ENCODE measurements at places on chromosomes 13 and 19.

DNA sequence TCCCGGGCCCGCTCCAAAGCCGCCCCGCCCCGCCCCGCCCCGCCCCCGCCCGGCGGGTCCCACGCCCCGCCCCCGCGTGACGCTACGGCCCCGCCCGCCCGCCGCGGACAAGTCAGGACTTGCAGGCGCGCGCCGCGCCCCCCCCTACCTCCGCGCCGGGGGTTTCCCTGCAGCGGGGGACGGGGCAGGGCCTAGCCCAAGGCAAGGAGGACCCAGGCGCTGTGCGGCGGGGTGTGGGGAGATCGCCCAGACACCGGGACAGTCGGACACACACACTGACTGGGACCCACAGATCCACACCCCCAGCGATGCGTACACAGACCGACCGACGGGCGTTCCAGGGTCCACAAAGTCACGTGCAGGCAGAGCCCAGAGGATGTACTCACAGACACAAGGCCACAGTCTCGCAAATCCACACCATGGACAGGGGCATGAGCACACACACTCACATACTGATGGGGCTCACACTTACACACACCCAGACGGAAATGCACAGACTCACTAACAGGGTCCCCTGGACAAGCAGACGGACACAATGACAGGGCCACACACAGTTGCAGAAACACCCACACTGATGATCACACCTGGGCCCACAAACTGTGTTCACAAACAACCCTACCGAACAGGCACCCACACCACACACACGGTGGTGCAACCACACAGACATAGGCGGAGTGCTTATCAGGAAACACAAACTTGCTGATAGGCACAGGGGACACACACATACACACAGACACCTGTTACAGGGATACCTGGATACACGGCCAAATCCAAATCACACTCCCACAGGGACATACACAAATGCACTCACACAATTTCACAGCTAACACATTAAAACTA, 436 bp upstream of the BBC3 start:
- DNase-seq, result peak; percentile 90

DNA sequence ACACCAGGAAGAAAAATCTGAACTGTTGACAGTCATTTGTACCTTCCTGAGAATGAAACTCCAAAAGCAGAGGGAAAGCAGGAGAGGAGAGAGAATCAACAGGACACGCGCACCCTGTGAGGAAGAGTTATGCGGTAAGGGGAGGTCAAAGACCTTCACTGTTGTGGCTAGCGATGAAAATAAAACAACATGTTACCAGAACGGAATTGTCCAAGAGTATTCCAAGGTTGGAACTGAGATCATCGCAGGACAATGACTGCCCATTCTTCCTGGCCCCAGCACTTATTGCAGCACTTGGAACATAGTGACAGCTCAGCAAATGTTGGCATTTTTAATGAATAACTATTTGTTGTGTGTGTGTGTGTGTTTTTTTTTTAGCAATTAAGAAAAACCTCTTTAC, 176.0 kb upstream of the TSC22D1 start:
- no peak for DNase-seq

- no peak for DNase-seq
Measured at GRCh38 chr13:65727070-65727469, 1503.1 kb downstream of the PCDH9 start.

GRCh38 chr13:75355609-75356008, 126.4 kb downstream of the TBC1D4 start:
- no peak for DNase-seq

- DNase-seq, result no peak
Measured at GRCh38 chr19:40745402-40745780, 4.9 kb downstream of the ACTMAP start.

DNA sequence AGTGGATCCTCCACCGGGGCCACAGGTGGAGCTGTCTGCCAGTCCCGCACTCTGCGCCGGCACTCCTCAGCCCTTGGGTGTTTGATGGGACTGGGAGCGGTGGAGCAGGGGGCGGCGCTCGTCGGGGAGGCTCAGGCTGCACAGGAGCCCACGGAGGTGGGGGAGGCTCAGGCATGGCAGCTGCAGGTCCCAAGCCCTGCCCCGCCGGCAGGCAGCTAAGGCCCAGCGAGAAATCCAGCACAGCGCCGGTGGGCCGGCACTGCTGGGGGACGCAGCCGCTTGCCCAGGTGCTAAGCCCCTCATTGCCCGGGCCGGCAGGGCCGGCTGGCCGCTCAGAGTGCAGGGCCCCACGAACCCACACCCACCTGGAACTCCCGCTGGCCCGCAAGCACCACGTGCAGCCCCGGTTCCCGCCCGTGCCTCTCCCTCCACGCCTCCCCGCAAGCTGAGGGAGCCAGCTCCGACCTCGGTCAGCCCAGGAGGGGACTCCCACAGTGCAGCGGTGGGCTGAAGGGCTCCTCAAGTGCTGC, 286.4 kb downstream of the RBM26 start:
- no peak for DNase-seq

- no peak for DNase-seq
Measured at GRCh38 chr13:113596321-113597200, 12.0 kb downstream of the TFDP1 start.

DNA sequence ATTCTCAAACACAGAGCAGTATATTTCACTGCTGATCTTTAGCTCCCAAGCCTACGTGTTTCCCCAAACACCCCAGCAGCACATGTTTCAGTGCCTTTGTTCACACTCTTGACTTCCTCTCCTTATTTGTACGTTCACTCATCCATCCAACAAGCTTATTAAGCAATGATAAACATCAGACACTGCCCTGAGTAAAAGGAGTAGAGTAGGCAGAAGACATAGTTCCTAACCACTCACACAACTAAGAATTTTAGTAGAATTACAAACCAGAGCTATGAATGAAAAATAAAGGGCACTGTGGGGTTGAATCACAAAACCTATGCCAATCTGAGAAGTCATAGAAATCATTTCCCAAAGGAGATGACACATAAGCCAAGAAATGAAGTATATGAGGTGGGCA, 213.5 kb downstream of the DIAPH3 start:
- DNase-seq, result no peak

- DNase-seq, result no peak
Measured at GRCh38 chr19:58059003-58059670, at the start of gene ZNF135. Gene ZNF135 (plus strand): TSS chr19:58059282. CDS start chr19:58060003, 721 bp downstream.

DNA sequence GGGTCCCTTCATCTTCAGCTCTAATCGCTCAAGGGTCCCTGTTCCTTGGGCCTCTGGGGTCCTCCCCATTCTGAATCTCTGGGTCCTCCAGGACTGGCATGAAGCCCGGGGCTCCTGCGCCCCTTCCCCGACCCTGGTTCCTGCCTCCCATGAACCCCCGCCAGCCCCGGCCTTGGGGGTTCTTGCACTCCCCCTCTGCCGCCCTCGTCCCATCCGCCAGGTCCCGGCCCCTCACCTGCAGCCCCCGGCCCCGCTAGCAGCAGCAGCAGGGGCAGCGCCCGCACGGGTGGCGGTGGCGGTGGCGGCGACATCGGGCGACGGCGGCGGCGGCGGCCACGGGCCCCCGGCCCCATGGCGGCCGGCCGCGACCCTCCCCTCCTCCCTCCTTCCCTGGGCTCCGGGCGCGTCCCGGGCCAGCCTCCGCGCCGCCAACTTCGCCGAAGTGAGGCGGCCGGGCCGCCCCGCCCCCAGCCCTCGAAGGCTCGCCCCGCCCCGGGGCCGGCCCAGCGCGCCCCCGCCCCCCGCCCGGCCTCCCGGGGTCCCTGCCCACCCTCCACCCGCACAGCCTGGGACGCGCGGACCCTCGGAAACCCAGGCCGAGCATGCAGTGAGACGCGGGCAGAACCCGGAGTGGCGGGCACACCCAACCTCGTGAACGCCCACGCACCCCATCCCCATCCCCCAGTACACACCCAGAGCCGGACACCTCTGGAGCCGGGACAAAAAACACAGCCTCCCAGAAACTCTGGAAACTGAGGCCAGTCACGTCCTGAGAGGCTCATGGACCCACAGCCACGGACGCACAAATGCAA, at the start of gene NOTCH3:
Gene NOTCH3, minus strand, starts transcription at position 443 of the 812 bp plus-strand sequence. Its CDS starts 90 bp downstream, at position 353.
- no peak for DNase-seq

- DNase-seq, result no peak
Measured at GRCh38 chr19:21046489-21046888, 26.0 kb downstream of the ZNF430 start.

DNA sequence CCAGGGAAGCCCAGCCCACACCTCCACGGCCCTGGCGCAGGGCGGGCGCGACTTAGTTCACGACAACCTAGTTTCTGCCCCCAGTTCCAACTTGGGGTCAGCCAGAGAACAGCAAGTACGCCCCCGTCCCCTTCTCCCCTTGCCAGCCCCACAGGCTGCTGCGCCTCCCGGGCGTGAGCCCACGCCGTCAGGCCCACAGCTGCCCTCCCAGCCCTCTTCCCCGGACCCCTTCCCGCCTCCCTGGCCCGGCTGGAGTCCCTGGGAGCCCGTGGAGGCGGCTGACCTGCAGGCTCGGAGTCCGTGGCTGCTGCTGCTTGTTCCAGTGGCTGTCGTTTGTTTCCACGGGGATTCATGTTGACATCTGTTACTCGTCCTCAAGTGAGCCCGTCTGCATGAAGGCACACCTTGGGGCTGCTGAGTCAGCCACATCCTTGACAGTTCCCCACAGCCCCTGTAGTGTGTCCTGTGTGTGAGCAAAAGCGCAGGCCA, 86.0 kb downstream of the ATP11A start:
- DNase-seq, result no peak

DNA sequence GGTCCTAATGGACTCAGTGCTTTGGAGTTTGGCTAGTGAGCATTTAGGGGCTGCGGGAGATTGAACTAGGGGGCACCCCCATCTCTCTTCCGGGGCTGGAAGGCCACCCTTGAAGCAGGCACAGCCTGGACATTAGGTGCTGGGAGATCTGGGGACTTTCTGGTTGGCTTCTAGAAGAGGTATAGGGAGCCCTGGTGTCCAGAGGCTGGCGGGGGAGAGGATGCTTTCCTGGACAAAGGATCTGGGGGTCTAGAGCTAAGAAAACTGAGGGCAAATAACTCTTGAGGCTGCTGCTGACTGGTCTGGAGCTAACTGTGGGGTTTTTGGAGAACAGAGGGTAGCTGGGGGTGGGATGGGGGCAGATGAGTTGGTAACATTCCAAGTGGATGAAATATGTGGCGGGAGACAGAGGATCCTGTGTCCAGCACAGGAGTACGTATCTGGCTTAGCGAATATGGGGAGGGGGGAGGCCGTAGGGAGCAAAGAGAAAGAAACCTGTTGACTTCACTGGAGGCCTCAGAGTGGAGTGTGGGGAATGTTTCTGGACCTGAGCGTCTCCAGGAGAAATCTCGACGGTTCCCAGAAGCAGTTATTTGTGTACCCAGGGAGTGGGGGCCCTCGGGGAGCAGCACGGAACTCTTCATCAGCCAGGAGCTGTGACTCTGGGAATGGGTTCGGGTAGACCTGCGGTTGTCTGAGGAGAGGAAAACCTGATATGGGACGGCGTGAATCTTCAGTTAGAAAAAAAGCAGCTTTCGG, 1.4 kb downstream of the HNRNPUL1 start:
- no peak for DNase-seq

DNA sequence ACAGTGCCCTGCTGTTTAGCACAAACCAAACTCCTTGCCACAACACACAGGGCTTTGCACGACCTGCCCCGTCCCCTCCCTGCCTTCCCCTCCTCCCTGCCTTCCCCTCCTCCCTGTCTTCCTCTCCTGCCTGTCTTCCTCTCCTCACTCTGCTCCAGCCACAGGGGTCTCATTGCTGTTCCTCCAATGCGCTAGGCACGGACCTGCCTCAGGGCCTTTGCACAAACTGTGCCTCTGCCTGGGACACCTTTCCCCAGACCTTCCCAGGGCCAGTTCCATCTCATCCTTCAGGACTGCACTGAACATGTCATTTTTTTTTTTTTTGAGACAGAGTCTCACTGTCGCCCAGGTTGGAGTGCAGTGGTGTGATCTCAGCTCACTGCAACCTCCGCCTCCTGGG, 1.8 kb upstream of the CREB3L3 start:
- DNase-seq, result no peak

DNA sequence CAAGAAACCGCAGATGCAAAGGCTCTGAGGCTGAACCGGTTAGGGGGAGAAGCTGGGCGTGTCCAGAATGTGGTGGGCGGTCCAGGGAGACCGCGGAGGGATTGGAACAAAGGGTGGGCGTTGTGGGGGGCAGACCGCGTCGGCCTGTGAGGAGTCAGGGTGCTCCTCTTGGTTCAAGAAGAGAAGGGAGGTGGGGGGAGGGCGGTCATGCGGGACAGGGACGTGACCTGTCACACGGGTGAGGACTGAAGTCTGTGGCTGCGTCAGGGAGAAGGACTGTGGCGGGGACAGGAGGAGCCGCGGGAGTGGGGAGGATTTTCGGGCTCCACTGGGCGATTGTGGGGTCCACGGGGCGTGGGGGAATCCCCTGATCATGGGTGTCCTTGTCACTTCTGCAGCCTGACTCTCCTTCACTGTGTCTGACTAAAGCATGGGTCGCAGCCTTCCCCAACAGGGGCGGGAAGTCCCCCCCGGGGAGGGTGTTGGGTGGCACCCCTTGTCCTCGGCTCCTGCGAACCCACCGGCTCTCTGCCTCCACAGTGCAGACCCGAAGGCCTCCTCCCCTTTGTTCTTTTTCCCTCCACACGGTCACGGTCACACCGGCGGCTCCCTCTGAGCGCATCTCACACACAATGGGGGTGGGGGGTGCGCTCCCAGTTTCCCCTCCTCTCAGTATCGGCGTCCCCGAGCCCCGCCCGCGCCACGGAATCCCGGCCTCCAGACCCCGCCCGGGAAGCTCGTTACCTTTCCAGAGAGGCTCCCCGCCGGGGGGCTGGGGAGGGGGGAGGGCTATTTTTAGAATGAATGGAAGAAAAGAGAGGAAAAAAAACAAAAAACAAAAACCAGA, 16.4 kb upstream of the KCNN1 start:
- DNase-seq, result no peak

DNA sequence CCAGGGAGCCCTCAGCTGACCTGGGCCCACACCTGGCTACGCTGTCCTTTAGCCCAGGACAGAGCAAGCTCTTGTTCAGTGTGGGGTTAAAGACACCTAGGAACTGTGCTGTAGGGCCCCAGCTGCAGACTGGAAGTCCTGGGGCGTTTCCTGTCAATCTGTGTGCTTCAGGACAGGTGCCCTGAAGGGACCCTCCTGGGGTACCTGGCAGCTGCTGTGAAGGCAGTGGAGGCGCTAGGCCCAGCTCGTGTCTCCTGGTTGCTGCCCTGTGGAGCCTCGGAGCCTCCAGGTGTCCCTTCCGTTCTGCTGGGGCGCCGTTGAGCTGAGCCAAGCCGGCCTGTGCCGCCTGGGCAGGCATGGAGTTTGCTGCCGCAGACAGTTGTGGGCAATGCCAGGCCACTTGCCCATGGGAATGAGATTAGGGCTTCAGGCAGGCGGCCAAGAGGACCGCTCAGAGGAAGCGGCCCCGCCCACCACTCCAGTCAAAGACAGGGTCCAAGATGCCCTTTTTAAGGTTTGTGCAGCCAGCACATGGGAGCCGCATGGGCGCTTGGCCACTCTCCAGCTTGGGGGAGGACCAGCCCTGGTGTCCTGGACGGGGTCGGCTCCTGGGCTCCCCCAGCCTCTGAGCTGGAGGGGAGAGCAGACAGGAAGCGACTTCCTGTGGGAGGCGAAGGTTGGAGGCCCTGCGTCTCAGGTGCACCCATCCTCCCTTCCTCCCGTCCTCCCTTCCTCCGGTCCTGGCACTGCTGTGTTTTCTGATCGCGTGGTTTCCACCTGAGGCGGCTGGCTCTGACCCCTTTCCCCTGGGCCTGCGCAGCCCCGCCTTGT, 4.0 kb downstream of the PTBP1 start:
- no peak for DNase-seq
